ENCODE measurements at places on chromosomes 7 and 10.

DNA sequence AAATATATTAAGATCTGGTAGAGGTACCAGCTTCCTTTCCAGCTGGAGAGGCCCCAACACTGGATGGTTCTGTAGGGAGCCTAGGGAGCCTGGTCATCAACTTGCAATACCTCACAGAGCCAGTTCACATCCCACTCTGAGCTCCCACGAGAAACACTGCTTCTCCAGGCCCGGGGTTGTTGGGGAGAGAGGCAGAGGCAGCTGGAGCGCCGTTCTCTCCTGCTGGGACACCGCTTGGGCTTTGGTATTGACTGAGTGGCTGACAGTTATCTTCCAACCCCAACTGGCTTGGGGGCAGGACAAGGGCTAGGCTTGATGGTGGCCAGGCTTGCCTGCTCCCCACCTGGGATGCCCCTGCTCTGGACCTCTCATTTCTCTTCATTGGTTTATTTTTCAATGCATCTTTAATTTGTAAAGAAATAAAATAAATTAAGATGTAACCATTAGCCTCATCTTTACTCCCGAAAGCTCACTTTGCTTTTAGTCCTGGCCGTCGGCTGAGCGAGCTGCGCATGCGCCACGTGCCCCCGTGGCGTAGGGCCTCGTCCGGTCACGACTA lies 10.0 kb upstream of the CHCHD1 start:
- DNase-seq, result peak; percentile 89

DNA sequence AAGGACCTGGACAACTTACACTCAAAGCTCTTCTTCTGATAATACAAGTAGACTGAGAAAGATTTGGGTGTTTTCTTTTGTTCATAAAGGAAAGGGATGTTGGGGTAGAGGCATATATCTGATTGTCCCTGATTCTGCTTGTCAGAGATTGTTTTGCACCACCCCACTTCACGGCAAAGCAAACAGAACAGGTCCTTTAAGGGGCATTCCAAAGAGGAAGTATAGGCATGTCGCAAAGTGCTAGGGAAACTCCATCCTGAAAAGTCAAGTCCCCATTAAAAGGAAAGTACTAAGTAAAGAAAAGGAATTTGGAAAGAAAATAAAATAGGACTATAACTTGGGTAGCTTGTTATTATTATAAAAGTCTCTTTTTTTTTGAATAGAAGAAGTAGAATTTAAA lies 233.0 kb downstream of the DNAJB9 start:
- DNase-seq, result no peak

DNA sequence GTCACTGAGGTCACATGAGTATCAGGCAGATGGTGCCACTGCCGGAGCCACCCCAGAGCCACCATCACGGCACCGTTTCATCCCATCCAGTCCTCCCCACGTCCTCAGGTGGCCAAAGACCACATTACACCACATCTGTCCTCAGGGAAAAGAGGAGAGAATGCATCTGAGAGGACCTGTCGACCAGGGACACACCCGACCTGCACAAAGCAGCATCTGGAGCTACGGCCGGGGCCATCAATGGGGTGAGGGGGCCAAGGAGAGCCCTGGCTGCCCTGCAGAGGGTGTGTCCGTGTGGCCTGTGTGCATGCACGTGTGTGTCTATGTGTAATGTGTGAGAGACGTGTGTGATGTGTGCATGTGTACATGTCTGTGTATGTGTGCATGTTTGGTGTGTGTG lies 480.6 kb downstream of the DNAJB6 start:
- DNase-seq, result no peak

DNA sequence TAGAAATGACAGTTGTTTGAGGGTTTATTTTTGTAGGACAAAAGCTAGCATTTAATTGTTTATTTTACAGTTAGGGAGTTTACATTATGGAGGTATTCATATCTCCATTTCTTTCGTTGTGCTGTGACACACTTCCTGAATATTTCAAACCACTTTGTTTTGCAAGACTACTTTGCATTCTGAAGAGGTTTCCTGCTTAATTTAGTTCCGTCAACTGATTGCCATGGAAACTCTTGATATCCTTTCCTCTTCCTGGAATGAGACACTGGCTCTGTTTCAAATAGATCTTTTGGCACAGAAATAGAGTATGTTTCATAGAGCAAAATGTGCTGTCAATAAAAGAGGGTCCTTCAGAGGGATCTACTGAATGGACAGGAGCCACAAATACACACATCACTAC lies 159.5 kb upstream of the AGR3 start:
- DNase-seq, result peak; percentile 85

DNA sequence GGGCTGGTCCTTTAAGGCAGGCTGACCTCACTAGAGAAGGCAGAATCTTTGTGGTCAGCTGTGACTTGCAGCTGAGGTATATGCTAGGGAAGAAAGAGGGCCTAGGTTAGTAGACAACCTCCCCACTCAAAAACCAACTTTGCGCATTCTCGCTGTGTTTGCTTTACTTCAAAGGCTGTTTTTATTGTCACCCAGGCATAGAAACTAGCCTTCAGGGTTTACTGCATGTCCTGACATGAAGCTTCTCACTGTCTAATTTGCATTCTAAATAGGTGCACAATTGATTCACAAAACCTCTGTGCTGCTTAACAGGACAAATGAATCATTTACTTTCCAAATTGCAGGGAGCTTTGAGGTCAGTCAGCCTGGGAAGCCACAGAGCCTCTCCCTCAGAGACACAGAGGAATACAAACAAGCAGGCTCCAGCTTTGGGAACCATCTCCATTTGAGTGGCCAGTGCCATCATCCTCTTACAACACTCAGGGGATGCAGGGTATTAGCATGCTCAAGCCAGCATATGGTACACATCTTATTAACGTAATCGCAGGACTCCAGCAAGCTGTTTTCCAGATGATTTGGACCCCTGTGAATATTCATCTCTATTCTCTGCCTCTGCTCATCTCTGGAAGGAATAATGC lies 596.4 kb upstream of the GHITM start:
- DNase-seq, result no peak

DNA sequence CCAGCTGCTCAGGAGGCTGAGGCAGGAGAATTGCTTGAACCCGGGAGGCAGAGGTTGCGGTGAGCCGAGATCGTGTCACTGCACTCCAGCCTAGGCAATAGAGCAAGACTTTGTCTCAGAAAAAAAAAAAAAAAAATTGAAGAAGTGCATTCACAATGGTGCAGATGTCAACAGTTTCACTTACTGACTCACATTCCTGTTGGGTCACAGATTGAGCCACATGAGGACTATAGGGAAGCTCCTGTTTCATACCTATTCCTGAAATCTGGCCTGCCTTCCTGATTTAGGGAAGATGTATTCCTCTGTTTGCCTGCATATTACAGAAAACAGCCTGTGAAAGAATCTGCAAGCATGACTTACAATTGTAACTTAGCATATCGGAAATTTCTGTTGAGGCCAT lies 78.2 kb downstream of the AKR1C4 start:
- no peak for DNase-seq

- DNase-seq, result no peak
These were observed 17.8 kb downstream of the SDK1 start for GRCh38 chr7:3318874-3319273.

DNA sequence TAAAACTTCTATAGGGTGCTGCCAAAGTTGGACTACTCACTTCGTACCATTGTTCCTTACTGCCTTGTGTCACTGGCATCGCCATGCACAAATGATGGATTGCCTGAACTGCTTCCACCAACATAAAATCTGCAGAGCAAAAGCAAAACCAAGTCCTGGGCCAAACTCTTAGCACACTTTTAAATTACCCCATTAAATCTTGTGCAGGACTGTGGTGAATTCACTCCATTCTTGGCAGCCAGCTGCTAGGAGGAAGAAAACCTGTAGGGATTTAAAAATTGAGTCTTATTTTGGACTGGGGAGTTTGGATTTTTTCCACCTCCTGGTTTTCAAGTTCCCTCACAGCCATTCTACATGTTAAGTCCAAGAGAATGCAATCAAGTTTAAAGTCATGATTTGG lies 646.9 kb downstream of the SORCS3 start:
- no peak for DNase-seq

- DNase-seq, result peak; percentile 90
These were observed 49.6 kb upstream of the SMNDC1 start for GRCh38 chr10:110354322-110354766.

DNA sequence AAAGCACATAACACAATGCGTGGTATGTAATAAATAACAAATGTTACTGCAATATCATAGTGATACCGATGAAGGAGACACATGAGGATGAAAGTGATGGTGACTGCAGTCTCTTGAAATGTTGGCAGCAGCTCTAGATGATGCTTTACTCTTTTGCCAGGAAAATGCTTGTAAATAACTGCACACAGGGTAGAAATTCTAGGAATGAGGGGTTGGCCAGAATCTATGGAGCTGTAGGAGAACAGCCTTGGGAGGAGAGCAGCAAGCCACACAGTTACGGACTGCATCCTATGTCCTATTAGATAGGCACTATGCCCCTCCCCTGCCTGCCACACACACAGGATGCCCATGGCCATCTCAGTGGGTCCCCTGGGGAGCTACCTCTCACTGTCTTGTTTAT lies 97.6 kb upstream of the GSDME start:
- DNase-seq, result no peak

GRCh38 chr10:5828725-5829124 lies 15.5 kb upstream of the GDI2 start:
- DNase-seq, result no peak

- no peak for DNase-seq
These were observed 126.2 kb downstream of the ANLN start for GRCh38 chr7:36515847-36516246.

All from hematopoietic multipotent progenitor cell treated with erythropoietin and hydrocortisone succinate and interleukin-3 and kit ligand, for 4 days (in vitro differentiated cells).